ENCODE measurements at places on chromosomes 3 and 15.

GRCh38 chr3:183898028-183898431, 13.3 kb upstream of the PARL start:
- no peak for DNase-seq

DNA sequence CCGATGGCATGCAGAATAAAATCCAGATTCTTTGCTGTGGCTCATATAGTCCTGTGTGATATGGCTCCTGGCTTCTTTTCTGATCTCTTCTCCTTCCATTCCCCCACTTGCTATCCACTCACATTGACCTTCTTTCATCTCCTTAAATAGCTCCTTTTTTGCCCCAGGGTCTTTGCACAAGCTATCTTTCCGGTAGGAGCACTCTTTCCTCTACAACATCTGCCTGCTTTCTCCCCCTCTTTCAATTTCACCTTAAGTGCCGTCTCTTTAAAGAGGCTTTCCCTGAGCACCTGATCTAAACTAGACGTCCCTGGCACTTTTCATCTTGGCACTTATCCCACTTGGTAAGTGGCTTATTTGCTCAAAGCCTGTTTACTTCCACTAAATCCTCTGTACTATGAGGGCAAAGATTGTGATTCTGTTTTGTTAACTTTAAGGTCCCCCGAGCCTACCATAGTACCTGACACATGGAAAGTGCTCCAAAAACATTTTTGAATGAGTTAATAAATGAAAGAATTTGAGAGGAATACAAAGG, 323.3 kb upstream of the TLE3 start:
- DNase-seq: no peak

DNA sequence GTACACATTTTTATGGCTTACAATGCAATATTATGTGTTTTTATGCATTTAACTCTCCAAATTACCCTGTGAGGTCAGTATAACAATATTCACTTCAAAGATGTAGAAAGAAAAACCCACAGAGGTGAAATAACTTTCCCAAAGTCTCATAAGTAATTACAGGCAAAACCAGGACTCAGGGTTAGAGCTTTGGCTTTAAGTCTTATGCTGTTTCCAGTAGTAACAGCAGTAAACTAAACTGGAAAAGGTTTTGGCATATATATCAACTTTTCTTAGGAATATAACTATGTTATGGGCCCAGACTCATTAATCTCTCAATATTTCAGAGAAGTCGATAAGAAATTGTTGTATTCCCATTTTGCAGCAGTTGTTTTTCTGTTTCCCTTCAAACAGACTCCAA, 206.3 kb upstream of the KCNMB2 start:
- DNase-seq: no peak

DNA sequence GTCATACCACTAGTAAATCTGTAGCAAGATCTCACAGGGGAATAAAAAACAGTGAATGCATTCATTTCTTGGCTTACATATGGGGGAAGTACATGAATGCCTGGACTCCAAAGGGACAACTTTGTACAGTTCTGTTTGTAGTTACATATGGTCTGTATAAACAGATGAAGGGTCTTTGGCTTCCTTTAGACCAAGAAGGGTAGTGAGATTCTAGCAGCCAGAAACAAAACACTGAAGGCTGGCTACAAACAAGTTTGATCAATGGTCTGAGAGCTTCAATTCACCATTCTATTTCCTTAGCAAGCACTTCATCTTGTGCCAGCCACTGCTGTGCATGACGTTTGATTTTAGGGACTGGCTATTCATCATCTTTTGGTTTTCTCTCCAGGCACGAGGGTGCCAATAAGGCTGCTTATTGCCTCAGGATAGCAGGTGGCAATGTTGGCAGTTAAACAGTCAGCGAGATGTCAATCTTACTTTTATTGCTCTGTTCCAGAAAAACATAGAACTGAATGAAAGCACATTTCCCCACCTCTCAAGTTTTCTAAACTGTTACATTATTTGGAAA, 313.7 kb upstream of the COL8A1 start:
- DNase-seq: no peak

DNA sequence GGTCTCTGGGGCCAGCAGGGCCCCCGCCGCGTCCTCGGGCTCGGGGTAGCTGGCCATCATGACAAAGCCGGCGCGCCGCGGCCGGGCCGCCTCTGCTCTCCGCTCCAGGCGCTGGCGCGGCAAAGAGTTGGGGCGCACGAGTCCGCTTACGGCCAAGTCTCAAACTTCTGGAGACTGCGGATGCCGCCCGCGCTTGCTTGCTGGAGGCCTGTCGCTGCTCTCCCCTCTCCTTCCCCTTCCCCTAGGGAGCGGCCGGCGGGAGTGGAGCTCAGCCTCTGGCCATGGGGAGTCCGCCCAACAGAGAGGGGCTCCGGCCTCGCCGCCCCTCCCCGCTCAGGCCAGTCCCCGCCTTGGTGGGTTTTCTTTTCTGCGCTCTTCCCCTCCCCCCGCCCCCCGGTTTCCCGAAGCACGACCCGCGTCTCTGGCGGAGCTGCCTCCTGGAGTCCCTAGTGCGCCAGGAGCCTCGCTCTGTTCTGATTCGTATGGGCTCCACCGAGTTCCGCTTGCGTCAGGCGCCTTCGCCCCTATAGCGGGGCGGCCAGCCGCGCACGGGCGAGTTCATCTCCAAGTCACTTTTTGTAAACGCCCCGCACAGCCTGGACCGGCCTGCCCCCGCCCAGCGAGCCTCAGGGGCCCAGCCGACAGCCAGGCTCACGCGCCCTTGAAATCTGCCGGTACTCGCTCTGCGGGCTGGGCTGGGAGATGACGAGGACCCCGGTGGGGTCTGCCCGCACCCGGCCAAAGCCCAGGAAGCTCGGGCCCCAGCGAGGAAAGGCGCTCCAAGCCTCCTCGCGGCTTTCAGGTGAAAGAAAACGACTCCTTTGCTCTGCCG, at the start of the genes FOXL2 and FOXL2NB:
FOXL2 (minus strand) TSS at position 475 of the 832 bp plus-strand sequence; CDS start at position 60, 415 bp downstream.
FOXL2NB (plus strand) TSS at position 555 of the 832 bp plus-strand sequence; CDS start at position 703, 148 bp downstream.
- DNase-seq: no peak

DNA sequence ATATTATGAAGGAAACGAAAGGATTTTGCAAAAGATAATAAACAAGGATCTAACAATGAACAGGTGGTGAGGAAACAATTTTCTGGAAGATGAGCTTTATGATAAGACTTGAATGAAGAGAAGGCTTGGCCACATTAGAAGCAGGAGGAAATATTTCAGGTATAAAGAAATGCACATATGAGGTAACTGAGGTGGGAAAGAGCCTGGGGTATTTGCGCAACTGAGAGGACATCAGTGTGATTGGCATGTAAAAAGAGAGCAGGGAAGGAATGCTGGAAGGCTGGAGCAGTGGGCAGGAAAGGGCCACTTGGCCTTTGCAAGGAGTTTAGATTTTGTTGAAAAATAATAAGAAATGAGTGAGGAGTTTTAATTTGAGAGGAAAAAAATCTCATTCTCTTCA, 414.4 kb upstream of the TMCO5A start:
- no peak for DNase-seq

DNA sequence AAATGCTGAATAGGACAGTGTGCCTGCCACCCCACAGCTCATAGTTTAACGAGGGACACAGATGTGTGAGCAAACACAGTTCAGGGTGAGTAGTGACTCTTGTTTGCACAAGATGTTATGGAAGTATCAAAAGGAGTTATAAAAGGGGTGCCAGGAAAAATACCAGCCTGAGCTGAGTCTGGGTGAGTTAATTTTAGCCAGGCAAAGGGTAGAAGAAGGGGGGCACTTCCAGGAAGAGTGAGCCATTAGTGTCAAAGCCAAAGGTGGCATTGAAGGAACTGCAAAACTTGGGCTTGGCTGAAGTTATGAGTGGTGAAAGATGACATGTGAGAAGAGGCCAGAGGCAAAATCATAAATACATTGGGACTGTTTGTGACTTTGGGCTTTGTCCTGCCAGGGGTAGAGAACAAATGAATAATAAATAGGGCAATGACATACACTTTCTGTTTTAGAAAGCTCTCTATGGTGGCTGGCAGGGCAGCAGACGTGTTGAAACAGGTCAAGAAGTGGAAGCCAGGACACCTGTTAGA, 1.9 kb upstream of the SPPL2A start:
- DNase-seq: no peak

GRCh38 chr15:100097342-100098127, 244.2 kb downstream of the ADAMTS17 start:
- no peak for DNase-seq

- no peak for DNase-seq
Measured at GRCh38 chr15:87602371-87602770, 654.2 kb downstream of the NTRK3 start.

DNA sequence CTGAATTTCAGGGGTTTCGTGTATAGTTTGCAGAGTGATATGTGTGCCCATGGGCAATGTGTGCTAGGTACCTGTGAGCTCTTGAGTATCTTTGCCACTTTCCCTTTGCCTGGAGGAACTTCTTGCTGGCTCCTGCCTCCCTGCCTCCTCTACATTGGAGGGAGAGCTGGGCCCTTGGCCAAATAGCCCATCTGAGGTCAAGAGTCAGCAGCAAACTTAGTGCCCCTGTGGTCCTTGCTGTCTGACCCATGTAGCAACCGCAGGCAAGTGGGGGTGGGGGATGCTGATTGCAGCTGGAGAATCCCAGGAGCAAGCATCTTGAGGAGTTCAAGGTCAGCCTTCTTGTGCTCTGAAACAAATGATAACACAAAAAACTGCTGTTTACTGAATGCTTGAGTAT, 5.4 kb upstream of the TBC1D21 start:
- DNase-seq: no peak

DNA sequence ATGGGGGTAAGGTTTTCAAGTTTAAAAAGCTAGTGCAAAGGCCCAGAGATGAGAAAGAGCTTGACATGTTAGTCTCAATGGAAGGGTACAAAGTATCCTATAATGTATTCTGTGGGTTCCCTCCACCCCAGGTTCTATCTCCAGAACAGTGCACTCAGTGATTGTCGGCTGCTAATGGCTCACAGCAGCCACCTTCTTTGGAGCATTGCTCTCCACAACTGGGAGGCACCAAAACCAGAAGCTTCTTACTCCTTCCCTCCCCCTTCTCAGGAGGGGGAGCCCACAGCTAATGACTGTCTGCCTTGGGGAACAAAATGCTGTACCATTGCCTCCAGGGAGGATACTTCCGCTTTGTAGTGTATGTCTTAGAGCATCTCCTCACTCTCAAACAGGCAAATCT, 439.4 kb upstream of the RBMS3 start:
- no peak for DNase-seq

DNA sequence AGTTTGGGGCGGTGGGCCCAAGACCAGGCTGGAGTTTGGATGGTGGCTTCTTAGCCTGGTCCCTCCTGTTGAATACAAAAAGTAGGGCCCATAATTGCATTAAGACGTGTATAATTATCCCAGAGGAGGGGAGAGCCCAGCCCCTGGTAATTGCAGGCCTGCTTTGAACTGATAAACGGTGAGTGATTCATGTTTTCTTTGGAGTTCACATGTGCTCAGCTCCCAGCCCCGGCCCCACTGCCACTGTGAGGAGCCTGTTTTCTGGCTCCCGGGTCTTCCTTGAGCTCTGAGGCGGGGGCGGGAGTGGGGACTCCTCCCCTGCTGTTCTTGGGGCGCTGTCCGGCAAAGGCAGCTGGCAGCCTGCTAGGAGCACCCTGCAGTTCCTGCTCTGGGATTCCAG, 3.1 kb downstream of the PLXNA1 start:
- peak; percentile 79 for DNase-seq
